ENCODE measurements at places on chromosomes 7 and 10. TPM values are rescaled to one million over a fixed set of nuclear protein-coding genes. Genes with fewer than 3 reads are reported as not detected.

Gene CCDC3
- under 0.01 TPM for total RNA-seq

Gene EPO
- total RNA-seq, result not detected

DNA sequence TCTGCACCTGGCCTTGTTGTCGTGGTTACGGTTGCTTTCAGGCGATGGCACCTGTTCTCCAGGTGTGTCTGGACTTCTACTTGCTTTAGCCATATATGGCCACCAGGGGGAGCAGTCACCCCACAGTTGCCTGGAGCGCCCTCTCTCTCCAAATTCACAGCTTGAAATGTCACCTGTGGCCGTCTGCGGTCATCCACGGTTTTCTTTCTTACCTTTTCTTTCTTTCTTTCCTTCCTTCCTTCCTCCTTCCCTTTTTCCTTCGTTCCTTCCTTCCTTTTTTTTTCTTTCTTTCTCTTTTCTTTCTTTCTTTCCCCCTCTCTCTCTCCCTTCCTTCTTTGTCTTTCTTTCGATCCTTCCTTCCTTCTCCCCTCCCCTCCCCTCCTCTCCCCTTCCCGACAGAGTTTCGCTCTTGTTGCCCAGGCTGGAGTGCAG, 150.5 kb upstream of the VKORC1L1 start:
- peak; percentile 64 for DNase-seq

DNA sequence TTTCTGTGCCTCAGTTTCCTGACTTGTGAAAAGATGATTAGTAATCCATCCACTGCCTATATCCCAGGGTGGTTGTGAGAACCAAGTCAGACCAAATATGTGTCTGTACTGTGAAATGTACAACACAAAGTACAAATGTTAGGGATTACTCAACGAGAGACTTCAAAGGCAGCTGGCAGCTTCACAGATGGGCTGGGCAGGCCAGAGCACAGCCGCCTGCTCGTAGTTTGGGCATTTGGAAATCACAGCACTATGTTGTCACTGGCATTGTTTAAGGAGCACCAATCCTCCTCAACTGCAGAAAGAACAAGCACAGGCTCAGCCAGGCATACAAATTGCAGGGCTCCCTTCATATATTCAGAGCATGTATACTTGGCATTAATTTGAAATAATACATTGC, 64.5 kb upstream of the C10orf90 start:
- no peak for DNase-seq

- DNase-seq, result no peak
Measured at GRCh38 chr7:140069298-140069949, 6.7 kb upstream of the PARP12 start.

DNA sequence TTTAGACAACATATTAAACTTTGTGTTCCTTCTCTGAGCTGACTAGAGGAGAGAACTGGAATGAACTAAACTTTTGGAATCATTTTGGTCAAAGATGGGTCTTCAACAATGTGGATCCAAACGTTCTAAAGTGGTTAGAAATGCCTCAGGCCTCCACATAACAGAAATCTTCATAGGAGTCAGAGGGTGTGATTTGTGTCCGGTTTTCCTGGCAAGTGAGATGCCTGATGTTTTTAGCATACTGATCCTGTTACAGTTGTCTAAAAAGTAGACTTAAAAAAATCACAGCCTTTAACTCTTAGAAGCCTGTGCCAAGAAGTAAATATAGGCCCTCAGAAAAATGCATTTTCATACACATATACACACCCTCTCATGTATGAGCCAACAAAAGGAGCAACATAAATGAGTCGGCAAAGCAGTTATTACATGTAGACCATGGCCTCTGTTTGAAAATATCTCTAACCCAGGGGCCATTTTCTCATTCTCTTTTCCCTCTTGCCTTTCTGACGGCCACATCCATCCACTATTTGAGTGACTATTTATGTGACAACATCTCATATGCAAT, 64.5 kb downstream of the ST7 start:
- DNase-seq, result no peak

DNA sequence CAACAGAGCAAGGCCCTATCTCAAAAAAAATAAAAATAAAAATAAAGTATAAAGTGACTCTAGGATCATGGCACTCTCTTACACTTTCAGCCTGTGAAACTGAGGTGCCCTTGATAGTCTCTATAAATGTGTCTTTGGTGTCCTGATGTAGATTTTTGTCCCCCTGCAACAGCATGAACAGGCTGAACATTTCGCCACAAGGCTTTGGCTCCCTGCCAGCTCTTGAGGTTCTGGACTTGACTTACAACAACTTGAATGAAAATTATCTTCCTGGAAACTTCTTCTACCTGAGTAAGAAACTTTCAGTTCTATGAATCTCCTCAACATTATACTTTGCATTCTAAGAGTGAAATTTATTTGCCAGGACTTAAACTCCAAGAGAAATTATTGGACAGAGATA, 48.1 kb upstream of the BMS1 start:
- DNase-seq, result no peak

DNA sequence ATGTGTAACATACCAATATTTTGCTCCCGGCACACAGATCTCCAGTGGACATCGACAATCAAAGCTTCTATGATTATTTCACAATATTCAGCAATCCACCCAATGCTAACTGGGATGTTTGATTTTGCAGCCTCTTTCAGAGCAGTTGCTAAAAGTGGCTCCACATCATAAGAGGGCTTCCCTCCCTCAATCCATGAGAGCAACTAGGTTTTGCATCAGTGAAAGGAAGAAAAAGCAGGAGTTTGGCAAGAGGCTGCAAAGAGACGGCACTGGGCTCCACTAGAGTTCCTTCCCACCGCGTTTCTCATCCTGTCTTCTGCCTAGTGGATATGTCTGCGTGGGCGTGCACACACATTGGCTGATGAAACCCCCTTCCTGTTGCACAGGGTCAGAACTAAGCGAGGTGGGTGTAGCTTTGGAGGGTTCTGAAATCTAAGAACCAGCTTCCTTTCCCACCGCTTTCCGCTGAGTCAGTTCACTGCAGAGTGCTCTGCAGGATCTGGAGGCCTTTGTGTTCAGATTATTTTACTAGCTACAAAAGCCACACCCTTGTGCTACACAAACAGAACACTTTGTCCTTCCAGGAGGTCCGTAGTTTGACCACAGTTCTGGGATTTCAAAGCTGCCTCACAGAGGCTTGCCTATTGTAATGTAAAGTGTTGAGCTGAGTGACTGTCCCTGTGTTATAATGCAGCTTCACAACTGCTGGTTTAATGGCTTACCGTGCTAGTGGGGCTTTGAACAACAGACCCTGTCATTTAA, 28.1 kb downstream of the ARL4A start:
- DNase-seq, result peak; percentile 94
